KBM-7 (cell line): ENCODE measurements at places on chromosomes 6 and 20.

GRCh38 chr6:126341126-126341525, 1.2 kb downstream of the CENPW start:
- DNase-seq = no peak

DNA sequence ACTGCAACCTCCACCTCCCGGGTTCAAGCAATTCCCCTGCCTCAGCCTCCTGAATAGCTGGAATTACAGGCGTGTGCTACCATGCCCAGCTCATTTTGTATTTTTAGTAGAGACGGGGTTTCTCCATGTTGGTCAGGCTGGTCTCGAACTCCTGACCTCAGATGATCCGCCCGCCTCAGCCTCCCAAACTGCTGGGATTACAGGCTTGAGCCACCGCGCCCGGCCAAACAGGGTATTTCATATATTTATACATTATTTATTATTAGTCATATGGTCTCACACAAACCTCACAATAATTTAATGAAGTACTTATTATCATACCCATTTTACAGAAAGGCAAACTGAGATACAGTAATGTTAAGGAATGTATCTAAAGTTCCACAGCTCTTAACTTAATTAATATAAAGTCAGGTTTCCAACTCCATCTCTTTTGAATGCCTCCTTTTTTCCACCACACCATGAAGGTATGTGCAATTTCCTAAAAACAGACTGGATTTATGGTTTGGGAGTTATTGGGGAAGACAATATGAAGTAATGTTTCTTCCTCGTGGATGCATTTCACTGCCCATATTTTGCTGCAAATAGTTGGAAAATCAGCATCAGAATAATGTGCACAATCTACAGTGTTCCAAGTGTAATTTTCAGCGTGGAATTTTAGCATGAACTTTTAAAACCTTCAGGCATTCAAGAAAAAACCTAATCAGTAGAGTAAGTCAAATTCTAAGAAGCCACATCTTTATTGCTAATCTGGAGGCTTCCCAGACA, 65.7 kb downstream of the ZMYND8 start:
- DNase-seq = no peak

DNA sequence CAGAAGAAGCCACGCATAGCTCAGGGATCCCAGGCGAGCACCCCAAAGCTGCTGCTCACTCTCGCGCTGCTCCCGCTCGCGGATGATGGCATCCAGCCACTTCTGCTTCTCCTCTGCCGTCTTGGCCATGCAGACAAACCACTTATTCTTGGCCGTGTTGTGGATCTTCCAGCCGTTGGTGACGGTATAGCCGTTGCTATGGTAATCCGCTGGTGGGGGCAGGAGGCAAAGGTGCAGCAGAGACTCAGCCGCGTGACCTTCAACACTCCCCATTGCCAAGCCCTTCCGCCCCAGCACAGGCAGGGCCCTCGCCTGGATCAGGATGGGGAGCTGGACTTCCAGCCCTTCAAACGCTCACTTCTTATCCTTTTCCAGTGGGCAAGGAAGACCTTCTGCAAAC, 136.9 kb downstream of the PREX1 start:
- DNase-seq = peak; percentile 43

- DNase-seq = peak; percentile 76
Measured at GRCh38 chr6:63764318-63764916, 128.8 kb downstream of the PHF3 start.

DNA sequence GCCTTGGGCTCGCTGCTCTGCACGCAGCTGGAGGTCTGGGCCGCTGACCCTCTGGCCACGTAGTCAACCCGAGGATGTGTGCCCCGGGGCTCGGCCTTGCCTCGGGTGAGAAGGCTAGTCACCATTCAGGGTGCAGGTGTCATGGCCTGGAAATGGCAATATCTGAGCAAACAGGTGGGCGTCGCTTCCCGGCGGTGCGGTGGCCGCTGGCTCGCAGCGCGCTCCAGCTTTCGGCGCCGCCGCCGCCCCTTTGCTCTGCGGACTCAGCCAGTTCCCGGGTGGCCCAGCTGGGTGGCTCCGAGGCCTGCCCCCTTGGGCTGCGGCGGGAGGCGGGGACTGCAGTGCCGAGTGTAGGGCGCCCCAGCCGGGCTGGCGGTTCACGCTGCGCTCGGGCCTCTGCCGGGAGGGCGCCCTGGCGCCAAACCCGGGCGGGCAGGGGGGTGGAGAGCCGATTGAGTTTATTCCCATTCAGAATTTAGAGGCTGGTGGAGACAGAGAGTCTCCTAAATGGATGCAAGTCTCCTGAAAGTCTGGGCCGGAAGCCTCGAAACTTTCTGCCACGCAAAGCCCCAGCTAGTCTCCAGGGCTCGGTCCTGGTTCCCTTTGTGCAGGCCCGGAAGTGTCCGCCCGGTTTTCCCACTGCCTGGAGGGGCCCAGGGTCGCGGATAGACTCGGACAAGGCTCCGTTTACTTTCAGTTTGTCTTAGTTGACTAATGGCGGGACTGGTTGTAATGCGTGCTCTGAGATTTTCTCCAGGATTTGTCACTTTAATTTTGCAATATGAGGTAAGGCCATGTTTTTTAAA, 11.3 kb upstream of the TFAP2A start:
- no peak for DNase-seq

GRCh38 chr6:166145751-166146150, 21.9 kb downstream of the TBXT start:
- no peak for DNase-seq

- DNase-seq = no peak
Measured at GRCh38 chr20:23008667-23009066, 26.4 kb upstream of the SSTR4 start.

GRCh38 chr6:15382712-15383111, 136.8 kb downstream of the JARID2 start:
- DNase-seq = no peak

- DNase-seq = peak; percentile 90
Measured at GRCh38 chr6:13395272-13396237, 67.2 kb upstream of the TBC1D7 start.

GRCh38 chr20:43914311-43915210, at the start of gene TOX2:
TSS of gene TOX2 (plus strand) at chr20:43914852. CDS start at chr20:43914892, 40 bp downstream.
- DNase-seq = no peak

- peak; percentile 21 for DNase-seq
Measured at GRCh38 chr20:58864346-58864745, 11.8 kb downstream of the GNAS start.

GRCh38 chr6:158501360-158502262, 58.3 kb upstream of the TMEM181 start:
- no peak for DNase-seq

GRCh38 chr6:39965751-39966150, 31.5 kb upstream of the MOCS1 start:
- DNase-seq = no peak

GRCh38 chr20:62244644-62245108, 6.4 kb downstream of the OSBPL2 start:
- DNase-seq = peak; percentile 38

DNA sequence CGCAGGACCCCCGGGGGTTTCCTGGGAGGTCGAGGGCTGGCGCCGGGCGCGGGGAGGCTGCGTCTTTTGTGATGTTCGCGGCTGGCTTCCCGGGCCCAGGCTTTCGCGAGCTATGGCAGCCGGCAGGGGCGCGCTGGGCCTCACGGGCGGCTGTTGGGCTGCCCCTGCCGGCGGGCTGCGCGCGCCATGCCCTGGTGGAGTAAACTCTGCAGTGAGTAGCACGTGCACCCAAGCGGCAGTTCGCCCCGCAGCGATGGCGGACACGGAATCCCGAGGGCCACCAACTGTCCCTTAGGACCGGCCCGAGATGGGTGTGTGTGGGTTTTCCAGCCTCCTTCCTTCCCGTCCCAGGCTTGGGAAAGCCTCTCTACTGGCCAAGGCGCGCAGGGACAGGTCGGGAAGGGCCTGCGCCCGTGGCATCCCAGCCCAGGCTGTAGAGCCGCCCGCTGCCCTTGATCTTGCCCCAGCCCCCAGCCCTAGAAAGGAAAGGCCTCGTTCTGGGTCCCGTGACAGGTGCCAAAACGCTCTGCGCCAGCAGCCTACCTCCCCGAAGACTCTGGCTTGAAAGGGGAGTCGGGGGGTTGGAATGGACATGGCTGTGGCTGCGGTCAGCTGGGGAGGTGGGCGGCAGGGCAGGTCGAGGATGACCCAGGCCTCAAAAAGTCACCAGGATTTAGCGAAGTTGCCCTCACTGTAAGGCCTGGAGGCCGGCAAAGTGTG, 49.7 kb downstream of the ZBTB2 start:
- no peak for DNase-seq

- peak; percentile 35 for DNase-seq
Measured at GRCh38 chr6:4936681-4937041, 67.2 kb downstream of the RPP40 start.

DNA sequence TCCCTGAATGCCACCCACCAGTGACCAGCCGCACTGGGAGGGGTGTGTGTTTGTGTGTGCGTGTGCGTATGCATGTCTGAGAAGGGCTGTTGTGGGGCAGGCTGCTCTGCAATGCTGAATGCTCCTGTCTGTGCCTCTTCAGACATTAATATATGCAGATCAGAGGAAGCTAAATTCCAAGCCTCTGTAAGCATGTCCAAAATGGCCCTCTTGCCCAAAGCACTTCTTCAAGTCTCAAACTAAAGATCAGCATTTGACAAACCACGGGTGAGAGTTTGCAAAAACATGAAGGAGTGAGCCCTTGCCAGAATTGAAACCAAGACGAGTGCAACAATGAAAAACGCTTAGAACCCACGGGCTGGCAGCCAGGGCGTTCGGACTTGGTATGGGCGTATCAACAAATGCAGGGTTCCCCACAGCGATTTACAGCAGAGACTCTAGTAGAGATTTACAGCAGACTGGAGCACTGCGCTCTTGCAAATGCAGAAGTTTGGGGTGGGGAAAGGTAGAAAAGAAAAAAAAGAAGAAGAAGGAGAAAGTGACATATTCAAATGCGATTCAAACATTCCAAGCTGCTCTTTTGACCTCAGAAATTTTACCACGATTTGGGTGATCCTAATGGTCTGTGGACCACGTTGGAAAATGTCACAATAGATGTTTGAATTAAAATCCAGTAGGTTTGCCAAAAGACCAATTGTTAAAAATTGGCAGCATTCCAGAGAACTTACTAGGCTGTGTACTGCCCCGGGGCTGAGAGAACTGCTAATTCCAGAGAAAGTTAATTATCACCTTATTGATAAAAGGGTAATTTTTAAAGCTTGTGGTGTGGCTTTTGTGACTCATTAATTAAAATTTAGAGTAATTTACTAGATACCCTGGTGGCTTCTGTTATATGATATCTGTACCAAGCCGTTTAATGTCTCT, 3.5 kb downstream of the SCML4 start:
- peak; percentile 54 for DNase-seq

- DNase-seq = no peak
Measured at GRCh38 chr6:137405806-137406205, 88.4 kb downstream of the OLIG3 start.

- no peak for DNase-seq
Measured at GRCh38 chr6:148388521-148388920, 45.9 kb downstream of the SASH1 start.

DNA sequence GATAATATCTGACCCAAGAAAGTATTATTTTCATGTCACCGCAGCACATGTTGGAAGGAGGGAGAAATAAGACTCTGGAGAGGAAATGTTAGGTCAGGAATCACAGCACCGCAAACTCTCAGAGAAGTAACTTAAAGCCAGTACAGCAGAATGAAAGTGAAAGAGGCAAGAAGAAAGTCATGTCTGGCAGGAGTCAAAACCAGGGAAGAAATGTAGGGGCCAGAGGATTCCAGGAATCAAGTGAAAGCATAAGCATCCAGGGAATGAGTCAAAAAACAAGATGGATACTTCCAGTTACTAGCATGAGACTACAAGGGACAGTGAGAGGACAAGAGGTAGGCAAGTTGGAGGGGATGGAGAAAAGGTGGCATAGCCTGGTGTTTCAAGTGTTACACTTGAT, 80.4 kb downstream of the AK9 start:
- no peak for DNase-seq

DNA sequence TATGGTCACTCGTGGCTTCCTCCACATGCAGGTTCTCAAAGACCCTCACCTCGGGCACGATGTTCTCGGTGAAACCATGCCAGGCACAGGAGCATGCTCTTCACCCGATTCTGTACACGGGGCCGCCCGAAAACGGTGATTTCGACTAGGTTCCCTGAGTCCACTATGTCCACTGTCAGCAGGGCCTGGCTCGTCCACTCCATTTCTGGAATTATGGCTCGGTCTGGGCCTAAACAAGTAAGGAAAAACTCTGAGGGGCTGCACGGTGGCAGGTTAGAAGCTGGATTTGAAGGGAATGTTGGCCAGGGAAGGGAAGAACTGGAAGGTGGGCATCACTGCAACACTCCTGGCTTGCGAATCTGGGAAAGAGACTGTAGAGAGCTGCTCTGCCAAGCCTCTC, 540 bp downstream of the OOEP start:
- DNase-seq = no peak

DNA sequence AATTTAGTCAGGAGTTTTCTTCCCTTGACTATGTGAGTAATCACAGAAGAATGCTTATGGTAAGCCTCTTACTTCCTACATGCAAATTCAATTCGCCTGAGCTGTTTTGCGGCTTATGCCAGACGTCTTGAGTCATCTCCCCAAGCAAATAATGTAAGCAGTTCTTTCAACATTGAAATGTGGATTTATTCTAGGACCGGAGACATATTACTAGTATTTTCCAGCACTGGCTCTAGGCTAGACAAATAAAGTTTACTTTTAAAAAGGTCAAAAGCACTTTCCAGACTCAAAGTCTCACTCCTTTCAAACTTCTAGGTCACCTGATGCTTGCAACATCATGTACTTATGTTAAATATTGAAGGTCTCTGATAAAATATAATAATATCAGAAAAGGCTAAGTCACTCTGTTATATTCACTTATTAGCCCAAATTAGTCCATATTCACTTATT, 38.1 kb upstream of the NOX3 start:
- no peak for DNase-seq

DNA sequence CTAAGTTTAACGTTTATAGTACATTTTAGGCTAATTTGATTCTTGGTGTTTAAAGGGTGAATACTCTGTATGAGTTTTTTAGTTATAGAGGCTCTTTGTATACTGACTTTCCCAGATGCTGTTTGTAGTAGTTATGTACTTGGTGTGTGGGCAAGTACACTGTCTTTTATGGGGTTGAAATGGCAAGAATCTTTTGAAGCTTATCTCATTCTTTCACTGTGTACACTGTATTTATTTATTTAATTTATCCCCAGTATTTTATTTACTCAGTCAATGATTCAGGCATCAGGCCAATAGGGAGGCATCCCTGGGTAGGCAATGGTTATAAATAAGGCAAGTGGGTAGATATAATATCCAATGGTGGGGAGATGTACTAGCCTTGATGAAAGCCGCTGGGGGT, 277.0 kb upstream of the PTCHD4 start:
- DNase-seq = no peak

DNA sequence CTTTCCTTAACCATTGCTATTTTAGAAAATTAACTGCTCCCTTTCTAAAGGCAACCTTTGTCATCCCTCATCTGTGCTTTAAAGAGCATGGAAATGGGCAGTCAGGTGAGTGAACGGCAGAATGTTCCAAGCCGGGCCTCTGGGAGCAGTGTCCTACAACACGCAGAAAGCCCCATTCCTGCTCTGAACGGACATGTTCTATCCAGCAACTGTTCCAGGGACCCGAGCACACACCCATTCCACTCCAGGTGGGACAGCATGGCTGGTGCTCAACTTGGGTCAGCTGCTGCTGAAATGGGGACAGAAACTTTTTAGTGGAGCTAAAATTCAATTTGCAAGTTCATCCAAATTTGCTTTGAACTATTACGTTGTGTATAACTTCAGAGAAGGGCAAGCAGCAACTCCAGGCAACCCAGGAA, 26.7 kb downstream of the DIDO1 start:
- DNase-seq = no peak

GRCh38 chr6:93858213-93858612, 438.9 kb upstream of the EPHA7 start:
- no peak for DNase-seq

GRCh38 chr6:108755257-108756240, 92.7 kb upstream of the ARMC2 start:
- no peak for DNase-seq

GRCh38 chr20:19882446-19882845, 124.4 kb downstream of the RIN2 start:
- no peak for DNase-seq
